Muscle of arm (tissue), 14 donors: ENCODE measurements at places on chromosomes 6 and 20.

GRCh38 chr6:11044712-11045167 lies 635 bp upstream of the ELOVL2 start:
- no peak for DNase-seq

DNA sequence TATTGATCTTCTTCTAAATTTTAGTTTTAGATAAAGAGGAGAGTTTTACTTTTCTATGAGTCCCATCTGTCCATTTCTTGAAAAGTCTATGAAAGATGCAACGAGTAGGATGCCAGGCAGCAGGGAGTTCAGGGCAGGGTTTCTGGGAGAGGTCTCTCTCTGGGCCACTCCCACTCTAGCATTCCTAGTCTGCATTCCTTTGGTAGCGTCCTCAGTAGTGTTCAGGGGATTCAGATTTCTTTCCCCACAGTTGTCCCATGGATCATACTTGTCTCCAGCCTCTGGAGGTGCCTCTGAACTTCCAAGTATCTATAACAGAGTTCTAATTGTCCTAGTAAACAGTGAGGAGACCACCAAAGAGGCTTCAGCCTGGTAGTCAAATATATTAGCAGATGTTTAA lies 225.3 kb downstream of the RIMS1 start:
- DNase-seq, result no peak

DNA sequence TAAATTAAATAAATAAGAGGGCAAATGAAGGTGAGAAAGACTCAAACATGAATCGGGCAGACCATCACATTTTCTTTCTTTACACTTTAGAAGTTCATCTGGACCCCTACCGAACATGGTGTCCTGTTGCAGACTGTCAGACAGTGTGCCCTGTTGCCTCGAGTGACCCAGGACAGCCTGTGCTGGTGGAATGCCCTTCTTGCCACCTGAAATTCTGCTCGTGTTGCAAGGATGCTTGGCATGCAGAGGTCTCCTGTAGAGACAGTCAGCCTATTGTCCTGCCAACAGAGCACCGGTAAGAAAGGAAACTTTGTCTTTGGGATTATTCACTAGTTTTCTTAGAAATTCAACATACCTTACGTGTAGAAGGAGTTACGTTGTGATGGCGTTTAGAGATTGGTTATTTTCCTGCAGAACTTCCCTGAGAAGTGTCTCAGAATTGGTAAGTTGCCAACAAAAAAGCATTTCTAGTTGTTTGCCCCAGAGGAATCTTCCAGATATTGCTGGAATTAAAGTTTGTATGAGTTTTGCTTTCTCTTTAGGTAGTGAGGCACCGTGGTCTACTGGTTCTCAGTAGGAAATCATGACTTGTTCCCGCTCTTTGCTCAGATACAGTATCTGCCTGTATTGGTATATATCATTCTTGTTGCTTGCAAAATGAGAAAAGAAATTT lies 70.1 kb downstream of the RNF144B start:
- no peak for DNase-seq

- peak; percentile 49 for DNase-seq
Observed at GRCh38 chr20:10922941-10923340, 249.1 kb upstream of the JAG1 start.

DNA sequence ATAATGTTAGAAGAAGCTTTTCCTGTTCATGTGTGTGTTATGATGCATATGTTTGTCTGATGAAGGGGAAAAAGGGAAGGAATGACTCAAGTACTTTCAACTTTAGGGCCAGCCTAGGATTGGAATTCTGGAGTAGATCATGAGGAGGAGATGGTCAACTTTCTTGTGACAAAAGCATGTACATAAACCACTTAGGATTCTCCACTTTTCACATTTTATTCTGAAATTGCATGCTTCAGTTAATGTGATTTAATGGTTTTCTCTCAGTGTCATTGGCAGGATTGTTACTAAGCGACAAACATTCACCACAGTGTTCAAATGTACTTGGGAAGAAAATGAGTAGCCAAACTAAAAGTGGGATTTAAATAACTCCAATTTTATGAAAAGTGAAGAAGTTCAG lies 80.1 kb downstream of the UTRN start:
- DNase-seq, result no peak

- DNase-seq, result no peak
Observed at GRCh38 chr20:6665161-6665560, 102.3 kb upstream of the BMP2 start.

- DNase-seq, result no peak
Observed at GRCh38 chr20:41213150-41213820, 75.9 kb downstream of the PLCG1 start.

- no peak for DNase-seq
Observed at GRCh38 chr6:30450548-30450908, 38.8 kb upstream of the HLA-E start.

- DNase-seq, result no peak
Observed at GRCh38 chr6:123802351-123802696, 1.3 kb upstream of the NKAIN2 start.
